ENCODE measurements at places on chromosomes 11 and 22. TPM values are rescaled to one million over a fixed set of nuclear protein-coding genes. Genes with fewer than 3 reads are reported as not detected.
A peak's percentile ranks its signal among the peaks of the same experiment; 100 is the strongest.

FREY1 gene
- 8.2 TPM for total RNA-seq

- DNase-seq = no peak
These were observed 163.6 kb upstream of the B3GAT1 start for GRCh38 chr11:134575504-134576230.

DNA sequence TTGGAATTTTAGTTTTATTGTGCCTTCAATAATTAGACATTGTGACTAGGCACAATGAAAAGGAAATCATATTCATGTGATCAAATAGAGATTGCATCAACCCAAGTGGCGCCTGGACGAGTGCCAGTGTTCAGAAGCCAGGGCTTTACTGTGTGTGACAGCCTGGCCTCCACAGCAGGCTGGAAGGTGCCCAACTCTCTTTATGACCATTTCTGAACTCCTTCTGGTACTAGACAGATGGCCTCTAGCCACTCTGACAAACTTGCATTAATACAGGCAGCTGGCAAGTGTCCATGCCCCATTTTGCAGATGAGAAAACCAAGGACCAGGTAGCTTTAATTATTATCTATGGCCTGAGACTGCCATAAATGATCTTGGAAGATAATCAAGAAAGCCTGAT, 8.3 kb upstream of the POU2AF1 start:
- peak; percentile 95 for DNase-seq

PNPLA3 gene
- total RNA-seq = 0.66 TPM

FGF4 gene
- not detected for total RNA-seq

DNA sequence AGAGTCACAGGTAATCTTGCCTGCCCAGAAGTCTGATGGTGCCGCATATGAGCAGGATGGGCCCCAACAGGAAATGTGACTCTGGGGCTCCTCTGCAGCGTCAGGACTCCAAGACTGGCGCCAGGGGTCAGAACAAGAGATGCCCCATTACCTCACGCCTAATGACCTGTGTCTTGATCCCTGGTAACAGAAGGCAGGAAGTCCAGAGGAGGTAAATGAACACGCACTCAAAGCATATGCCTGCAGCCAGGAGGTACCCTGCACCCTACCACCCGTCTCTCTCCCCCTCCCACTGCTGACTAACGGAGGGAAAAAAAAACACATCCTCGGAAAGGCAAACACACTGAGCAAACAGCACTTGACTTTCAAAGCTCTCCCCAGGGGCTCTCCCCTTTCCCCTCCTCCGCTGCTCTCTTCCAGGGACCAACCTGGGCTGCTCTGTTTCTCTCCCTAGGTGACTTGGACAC, 37.3 kb downstream of the ABCC8 start:
- peak; percentile 35 for DNase-seq

TIMM10B gene
- 17.1 TPM for total RNA-seq

DNA sequence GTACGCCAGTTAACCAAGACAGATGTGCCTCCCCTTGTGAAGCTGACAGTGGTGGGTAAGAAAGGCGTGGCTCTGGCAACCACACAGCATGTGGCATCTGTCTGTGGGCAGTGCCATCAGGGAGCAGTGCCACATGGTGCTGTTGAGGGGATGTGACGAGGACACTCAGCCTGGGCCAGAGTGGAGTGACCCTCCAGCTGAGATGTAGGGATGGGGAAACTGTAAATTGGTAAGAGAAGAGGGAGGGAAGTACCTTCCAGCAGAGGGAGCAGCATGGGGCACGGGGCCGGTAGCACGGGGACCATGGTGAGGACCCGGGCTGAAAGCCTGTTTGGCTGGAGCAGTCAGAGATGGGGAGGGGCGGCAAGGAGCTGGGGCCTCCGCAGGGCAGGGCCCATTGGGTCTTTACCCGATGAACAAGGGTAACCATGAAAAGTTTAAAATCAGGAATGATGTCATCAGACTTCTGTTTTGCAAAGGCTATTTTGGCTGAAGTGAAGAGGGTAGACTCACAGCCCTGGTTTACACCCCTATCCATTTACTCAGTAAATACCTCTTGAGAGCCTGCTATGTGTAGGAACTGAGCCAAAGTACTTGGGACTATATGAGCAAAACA, 10.4 kb downstream of the TMPRSS6 start:
- DNase-seq = no peak

SH3BP1 gene
- 2.0 TPM for total RNA-seq

GRCh38 chr11:127195501-127196120, 195.0 kb upstream of the KIRREL3 start:
- DNase-seq = no peak

C2CD3 gene
- total RNA-seq = 31.6 TPM

GRCh38 chr11:92267968-92268367, 43.4 kb downstream of the FAT3 start:
- no peak for DNase-seq

C11orf16 gene
- total RNA-seq = not detected

- DNase-seq = no peak
These were observed 74.8 kb downstream of the KIAA1671 start for GRCh38 chr22:25027043-25027906.

DNA sequence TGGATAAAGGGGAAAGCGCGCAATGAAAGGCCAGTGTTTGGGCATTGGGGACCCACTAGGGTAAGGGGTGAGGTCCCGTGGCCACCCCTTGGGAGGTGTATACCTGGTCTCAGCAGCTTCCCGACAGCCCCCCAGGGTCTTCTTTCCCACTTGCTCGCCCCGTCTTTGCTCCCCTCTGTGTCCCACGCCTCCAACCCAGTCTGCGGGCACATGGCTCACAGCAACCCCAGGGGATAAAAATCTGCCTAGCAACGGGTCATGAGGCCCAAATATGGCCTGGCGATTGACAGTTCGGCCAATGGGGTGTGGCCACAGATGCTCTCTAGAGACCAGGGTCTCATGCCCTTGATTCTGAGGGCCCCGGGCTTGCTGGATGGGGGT, 41.6 kb downstream of the AHNAK start:
- no peak for DNase-seq

PLXNB2 gene
- 140 TPM for total RNA-seq

DNA sequence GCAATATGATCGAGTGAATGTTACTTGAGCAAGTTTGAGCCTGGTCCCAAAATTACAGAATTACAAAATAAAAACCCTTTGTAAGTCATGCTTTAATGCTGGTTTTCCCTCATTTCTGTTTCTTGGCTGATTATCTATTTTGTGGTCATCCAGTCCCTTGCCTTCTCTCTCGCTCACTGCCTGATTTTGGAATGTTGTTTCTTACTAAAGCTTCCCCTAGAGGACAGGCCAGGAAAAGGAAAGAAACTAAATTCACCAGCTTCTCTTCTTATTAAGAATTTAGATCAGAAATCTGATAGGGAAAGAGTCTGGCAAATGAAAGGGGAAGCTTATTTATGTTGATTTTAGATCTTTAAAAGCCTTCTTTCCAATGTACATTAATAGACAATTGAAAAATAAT, 16.6 kb upstream of the BDNF start:
- DNase-seq = no peak

GRCh38 chr11:126832387-126832786, 168.2 kb downstream of the KIRREL3 start:
- no peak for DNase-seq

CPT1A gene
- total RNA-seq = 35.6 TPM

DNA sequence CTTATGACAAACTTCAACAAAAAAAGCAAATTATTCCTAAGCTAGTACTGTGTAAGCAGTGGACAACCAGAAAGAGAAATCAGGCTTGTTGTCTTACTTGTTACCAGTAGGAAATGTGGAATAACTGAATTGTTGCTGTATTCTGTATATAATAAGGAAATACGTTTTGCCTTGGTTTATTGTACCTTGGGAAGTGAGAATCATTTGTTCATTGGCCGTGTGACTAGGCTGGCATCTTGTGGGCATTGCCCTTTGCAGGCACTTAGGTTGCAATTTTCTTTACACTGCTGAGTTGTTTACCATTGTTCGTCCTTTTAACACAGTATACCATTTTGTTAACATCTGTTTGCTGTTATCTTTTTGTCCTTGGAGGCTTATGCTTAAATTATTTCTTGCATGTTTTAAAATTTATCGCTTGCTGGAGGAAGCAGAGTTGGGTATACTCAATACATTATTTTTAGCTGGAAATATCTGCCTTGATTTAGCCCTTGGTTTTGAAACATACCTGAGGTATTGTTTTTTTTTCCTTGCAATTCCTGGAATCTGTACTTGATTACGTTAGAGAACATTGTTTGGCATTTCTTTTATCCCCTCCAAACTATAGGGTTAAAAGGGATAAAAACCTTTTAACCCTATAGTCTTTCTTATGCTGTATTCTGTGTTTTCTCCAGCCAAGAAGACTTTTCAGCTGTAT, 109.3 kb downstream of the DDX10 start:
- no peak for DNase-seq

INPP5J gene
- 16.1 TPM for total RNA-seq

GRCh38 chr11:10979529-10979928, 121.7 kb upstream of the ZBED5 start:
- DNase-seq = no peak

DNA sequence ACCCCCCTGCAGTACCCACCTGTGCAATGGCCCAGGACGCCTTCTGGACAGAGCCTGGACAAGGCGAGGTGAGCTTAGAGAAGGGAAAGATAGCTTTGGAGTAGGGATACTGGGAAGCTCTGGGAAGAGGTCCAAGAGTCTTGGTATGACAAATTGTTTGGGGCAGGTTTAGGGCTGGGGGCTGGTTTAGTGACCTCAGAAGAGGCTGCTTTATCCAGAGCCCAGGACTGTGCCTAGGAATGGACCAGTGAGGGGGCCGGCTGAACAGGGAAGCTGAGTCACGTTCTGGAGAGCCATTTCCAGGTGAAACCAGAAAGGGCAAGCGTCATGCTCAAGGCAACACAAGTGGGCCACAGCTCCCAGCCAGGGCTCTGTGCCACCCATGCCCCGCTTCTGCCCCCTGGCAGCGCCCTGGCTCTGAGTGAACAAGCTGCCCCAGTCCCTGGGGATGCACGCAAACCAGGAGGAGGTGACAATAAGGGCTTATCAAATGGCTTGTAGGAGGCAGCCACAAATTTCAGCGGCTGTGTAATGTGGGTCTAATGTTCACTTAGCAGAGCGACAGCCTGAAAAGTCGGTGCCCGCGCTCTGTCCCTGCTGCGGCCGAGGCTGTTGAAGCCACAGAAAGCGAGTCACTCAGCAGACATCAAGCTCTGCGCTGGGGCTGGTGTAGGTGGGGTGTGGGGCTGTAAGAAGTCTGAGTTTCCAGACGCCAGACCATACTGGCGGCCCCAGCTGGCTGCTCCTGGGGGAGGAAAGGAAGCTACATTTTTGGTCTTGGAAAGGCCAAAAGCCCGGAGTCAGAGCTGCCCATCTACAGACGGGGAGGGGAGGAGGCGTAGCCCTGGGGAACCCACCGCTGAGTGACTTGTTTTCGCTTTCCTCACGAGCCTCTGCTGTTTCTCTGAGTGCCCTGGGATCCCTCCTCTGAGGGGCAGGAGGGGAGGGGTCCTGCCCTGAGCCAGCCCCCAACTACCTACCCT, 18.3 kb upstream of the SYT7 start:
- no peak for DNase-seq

DNA sequence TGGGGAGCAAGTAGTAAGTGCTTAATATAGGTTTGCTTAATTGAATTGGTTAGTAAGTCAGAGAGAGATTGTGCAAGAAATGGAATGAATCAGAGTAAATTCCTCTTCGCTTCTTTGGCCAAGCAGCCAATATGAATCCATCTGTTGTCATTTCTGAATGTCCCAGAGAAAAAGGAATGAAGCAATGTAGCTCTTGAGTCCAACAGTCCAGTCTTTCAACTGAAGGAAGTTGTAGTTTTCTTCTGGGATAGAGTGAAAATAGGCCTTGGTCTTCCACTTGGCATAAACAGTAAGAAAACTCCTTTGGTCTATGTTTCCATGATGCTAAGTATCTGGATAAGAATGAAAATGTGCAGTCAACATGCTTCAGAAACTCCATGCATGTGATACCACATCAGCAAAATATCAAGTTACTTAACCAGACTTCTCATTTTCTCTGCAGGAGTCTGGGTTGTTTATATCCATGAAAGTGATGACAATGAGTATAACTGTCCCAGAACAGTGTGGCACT, 1.8 kb upstream of the FIBIN start:
- DNase-seq = no peak

GRCh38 chr11:20158597-20159257, 1.5 kb downstream of the DBX1 start:
- peak; percentile 70 for DNase-seq

GRCh38 chr22:30591191-30591587, 521 bp downstream of the PES1 start:
- no peak for DNase-seq

DNA sequence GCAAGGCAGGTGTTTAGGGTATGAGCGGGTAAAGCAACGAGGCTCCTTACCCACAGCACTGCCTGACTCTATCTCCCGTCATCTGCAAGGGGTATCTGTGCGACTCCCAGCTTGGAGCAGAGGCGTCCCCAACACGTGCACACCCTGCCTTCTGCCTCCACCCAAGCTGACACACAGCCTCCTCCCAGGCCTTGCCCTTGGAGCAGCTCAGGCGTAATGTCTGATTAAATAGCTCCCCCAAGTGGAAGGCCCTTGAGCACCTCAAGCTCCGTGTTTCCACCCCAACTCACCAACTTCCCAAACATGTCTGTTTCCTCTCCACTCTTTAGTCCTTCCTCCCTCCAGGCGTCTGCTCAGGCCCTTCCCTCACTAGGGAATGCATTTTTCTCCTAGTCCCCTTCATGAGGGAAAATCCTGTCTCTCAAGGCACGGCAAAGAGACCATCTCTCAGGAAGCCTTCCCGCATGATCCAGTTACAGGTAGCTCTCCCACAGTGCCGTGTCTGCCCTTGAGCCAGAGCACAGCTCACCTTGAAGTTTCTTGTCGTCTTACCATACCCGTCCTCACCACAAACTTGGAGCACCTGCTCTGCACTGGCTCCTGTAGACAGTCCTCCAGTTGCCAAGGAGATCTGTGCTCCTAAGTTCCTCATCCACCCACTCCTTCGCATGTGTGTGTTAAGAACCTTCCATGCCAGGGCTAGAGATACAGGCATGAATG, 15.8 kb downstream of the CYB5R2 start:
- DNase-seq = peak; percentile 78

SLC22A25 gene
- total RNA-seq = not detected

DNA sequence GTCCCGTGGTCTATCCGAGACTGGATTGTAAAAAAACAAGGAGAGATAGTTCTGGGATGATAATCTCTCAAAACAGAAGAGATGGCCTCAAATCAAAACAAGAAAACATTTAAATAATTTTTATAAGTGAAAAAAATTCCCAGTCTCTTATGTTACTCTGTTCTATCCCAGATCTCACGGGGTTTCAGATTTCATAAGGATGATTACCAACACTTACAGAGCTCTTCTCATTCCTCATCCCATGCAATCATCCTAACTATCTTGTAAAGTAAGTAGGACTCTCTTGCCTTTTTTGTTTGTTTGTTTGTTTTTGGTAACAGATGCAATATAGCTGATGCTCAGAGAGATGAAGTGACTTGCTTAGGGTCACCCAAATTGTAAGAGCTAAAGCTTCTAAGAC, 20.0 kb upstream of the ZBTB16 start:
- no peak for DNase-seq

GRCh38 chr11:14687456-14687855, 43.9 kb downstream of the PDE3B start:
- peak; percentile 43 for DNase-seq

C11orf52 gene
- total RNA-seq = 4.6 TPM

GRCh38 chr11:121964591-121964990, 151.4 kb downstream of the BLID start:
- no peak for DNase-seq

C22orf15 gene
- not detected for total RNA-seq

- no peak for DNase-seq
These were observed 14.8 kb upstream of the MUC5B start for GRCh38 chr11:1208144-1208393.

PHLDA2 gene
- total RNA-seq = not detected

IFTAP gene
- 11.9 TPM for total RNA-seq

Data from body of pancreas (tissue), 4 donors.